Type B pancreatic cell (in vitro differentiated cells): ENCODE measurements at places on chromosomes 4 and X. TPM values are rescaled to one million over a fixed set of nuclear protein-coding genes. Genes with fewer than 3 reads are reported as not detected.

The CLTRN gene
- total RNA-seq, result 1.6 and 3.9 TPM in 2 replicates

The TBC1D9 gene
- 29.1 and 34.1 TPM in 2 replicates for total RNA-seq

The PLP1 gene
- total RNA-seq, result 0.64 and 55.3 TPM in 2 replicates

The ZNF718 gene
- total RNA-seq, result 7.4 and 10.5 TPM in 2 replicates

The MID1 gene
- 22.4 and 52.7 TPM in 2 replicates for total RNA-seq

The EBP gene
- total RNA-seq, result 79.8 and 95.9 TPM in 2 replicates

The FREM3 gene
- 0.31 and 1.1 TPM in 2 replicates for total RNA-seq

The MAGEA1 gene
- total RNA-seq, result not detected in 2 replicates

The EXOC1L gene
- total RNA-seq, result not detected in 2 replicates

The FAM236C gene
- total RNA-seq, result not detected in 2 replicates

The CPZ gene
- total RNA-seq, result 4.9 and 12.6 TPM in 2 replicates

The ITM2A gene
- total RNA-seq, result 4.1 and 5.9 TPM in 2 replicates

The PAGE5 gene
- total RNA-seq, result not detected in 2 replicates

The CCNB3 gene
- total RNA-seq, result 0.39 and 0.83 TPM in 2 replicates

The IQSEC2 gene
- total RNA-seq, result 8.2 and 10.9 TPM in 2 replicates

The SCML2 gene
- 2.5 and 10.8 TPM in 2 replicates for total RNA-seq

The BEX1 gene
- total RNA-seq, result 61.9 and 67.8 TPM in 2 replicates

The GUCY1B1 gene
- total RNA-seq, result 3.6 and 6.6 TPM in 2 replicates

The SERPINA7 gene
- not detected in 2 replicates for total RNA-seq

The PQBP1 gene
- total RNA-seq, result 58.6 and 77.9 TPM in 2 replicates

The MFAP3L gene
- total RNA-seq, result 7.4 and 10.1 TPM in 2 replicates

The ZRSR2 gene
- 15.5 and 16.6 TPM in 2 replicates for total RNA-seq
